Psoas muscle (tissue), 8 donors: ENCODE measurements at places on chromosomes 7 and 10.

DNA sequence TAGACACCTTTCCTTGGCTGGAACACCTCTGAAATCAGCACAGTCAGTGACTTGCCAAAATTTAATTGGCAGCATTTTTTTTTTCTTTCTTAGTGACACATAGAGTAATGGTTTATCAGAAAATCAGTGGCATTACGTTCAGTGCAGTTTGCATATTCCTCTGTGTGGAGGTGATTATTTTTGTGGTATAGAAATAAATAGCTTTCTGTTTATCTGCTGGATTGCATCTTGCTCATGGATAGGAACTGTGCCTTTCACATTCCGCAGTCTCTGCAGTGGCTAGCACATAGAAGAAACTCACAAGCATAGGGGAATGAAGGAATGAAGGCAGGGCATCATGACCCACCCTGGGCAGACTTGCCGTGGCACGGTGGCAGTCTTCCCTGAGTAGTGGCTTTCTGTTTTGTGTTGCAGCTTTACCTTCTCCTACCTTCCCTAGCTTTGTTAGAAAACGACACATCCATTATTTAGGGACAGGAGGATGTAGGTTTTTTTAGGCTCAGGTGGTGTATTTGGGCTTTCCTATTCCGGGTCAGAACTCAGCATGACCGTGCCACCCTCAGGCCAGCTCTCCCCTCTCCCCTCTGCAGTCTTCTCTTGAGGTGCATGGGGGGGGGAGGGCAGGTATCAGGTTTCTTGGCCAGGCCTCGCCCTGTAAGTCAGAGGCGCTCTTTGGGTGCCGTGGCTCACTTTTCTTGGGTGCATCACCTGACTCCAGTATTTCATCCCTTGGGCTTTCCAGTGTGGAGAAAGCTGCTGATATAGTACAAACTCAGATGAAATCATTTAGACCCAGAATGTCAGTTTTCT is 112.5 kb upstream of the GJD4 start:
- DNase-seq, result no peak
- no peaks in the 10 kb centered on the region for H3K27me3 ChIP-seq
- H3K4me1 ChIP-seq, result peaks cover 49% of the 10 kb centered on the region
- H3K36me3 ChIP-seq, result no peaks in the 10 kb centered on the region
- H3K27ac ChIP-seq, result peak overlapping the region; percentile 61

DNA sequence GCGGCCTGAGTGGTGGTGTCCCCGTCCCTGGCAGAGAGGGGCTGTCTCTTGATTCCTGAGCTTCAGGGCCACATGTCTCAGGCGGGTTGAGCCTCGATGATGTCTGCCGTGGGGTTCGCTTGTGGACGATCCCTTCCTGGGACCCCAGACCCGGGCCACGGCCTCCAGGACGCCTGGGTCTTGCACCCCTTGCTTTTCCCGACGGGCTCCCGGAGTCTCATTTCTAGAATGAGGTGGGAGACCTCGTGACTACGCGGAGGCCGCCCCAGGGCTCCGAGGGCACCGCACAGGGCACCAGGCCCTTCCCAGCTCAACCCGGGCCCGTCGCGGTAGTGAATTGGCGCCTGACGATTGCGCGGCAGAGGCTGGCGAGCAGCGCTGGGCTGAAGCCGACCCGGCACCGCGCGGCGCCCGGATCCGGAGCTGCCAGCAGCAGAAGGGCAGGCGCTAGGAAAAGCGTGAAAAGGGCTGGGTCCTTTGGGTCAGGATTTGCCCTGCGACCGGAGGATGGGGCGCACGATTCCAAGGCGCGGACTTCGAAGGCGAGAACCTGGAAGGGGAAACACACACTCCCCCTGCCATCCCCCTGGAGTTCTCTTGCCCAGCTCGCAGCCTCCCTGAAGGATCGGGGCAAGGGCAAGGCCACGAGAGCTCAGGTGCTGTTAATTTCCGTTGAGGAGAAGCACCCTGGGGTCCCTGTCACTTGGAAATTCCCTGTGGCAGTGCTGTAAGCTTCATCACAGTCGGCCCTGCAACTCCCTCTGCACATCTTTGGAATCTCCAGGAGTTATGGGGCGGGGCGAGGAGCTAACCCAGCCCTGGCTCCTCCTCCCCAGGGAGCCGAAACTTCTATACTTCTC is 15.5 kb downstream of the TLX1 start:
- peaks cover 7% of the 10 kb centered on the region for H3K27me3 ChIP-seq
- DNase-seq, result no peak

DNA sequence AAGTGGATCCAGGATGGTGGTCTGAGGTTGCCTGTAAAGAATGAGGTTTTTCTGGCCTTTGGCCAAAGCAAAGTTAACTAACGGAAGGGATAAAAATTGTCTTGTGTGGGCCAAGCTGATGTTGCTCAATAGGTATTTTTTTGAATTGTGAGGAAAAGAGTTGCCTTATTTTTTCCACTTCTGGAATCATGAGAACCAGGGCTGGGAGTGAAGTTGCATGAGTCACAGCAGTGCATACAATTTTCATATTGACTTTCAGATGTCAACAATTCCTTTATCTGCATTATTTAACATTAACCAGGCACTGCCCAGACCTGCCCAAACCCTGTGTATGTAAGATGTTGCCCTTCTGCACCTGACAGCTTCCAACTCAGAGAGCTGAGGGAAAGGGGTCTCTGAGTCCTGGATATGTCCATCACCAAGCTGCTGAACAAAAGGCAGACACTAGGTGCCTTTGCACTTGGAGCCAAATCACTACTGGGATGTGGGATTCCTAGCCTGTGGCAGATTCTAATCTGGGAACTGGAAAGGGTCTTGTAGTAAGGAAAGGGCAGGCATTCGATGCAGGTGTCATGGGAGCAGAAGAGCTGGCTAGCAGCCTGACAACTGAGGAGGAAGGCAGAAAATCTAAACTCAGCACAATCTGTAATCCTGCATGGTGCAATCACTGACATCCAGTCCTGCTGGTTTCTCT is 52.3 kb upstream of the SLC35B4 start:
- H3K27ac ChIP-seq, result no peak overlapping the region
- no peaks in the 10 kb centered on the region for H3K4me1 ChIP-seq
- no peaks in the 10 kb centered on the region for H3K27me3 ChIP-seq
- DNase-seq, result no peak
- no peak overlapping the region for H3K4me3 ChIP-seq
- no peaks in the 10 kb centered on the region for H3K36me3 ChIP-seq

DNA sequence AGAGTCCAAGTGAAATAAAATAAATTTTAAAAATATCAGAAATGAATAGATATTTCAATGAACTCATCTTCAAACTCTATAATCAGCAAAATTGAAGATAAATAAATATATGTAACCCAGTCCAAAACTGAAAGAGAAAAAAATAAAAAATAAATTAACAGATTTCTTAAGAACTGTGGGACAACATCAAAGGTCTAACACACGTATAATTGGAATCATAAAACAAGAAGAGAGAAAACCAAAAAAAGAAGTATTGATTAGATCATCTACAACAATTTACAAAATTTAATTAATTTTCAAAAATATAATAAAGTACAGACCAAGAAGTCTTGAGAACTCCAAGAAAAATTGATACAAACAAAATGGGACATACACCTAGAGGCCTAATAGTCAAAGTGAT is 625.8 kb upstream of the SORCS1 start:
- DNase-seq, result no peak
- no peaks in the 10 kb centered on the region for H3K36me3 ChIP-seq
- no peak overlapping the region for H3K4me3 ChIP-seq
- no peaks in the 10 kb centered on the region for H3K27me3 ChIP-seq

GRCh38 chr10:124614003-124614659 is 130.0 kb downstream of the FAM53B start:
- no peak overlapping the region for H3K4me3 ChIP-seq
- H3K27me3 ChIP-seq, result no peaks in the 10 kb centered on the region

- peak overlapping the region; percentile 89 for H3K4me3 ChIP-seq
- H3K36me3 ChIP-seq, result peaks cover 7% of the 10 kb centered on the region
- DNase-seq, result no peak
These were observed 1.5 kb downstream of the UMAD1 start for GRCh38 chr7:7642081-7642480.

DNA sequence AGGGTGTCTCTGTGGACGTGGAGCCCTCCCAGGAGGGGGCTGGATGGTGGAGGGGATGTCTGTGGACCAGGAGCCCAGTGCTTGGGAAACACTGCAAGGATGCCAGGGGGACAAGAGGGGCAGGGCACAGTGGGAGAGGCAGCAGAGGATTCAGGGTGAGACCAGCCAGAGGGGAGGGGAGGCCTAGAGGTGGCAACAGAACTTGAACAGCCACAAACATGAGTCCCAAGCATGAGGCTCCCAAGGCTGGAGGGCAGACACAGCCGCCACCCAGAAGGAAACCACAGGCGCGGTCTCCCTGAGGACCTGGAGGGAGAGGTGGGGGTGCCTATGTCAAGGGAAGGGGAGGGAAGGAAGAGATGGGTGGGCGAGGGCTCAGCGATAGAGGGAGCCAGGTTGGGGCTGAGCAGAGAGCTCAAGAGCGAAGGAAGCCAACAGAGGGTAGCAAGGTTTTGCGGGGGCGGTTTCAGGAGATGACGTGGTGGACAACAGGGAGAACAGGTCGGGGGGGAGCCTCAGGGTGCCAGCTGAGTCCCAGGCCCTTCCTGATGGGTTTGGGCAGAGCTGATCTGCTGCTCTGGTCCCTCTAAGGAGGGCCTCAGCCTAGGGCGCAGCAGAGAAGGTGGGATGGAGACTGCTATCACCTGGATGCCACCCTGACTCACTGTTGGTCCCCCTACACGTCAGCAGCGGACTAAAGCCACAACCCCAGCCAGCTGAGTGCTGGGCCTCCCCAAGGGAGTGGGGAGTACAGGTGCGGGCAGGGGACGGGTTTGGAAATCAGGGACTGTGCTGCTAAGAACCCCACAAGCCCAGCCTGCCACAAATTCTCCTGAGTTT is 6.7 kb upstream of the PILRA start:
- H3K4me3 ChIP-seq, result no peak overlapping the region
- no peak for DNase-seq
- no peaks in the 10 kb centered on the region for H3K4me1 ChIP-seq
- no peak overlapping the region for H3K27ac ChIP-seq
- peaks cover 57% of the 10 kb centered on the region for H3K36me3 ChIP-seq
- no peaks in the 10 kb centered on the region for H3K27me3 ChIP-seq

DNA sequence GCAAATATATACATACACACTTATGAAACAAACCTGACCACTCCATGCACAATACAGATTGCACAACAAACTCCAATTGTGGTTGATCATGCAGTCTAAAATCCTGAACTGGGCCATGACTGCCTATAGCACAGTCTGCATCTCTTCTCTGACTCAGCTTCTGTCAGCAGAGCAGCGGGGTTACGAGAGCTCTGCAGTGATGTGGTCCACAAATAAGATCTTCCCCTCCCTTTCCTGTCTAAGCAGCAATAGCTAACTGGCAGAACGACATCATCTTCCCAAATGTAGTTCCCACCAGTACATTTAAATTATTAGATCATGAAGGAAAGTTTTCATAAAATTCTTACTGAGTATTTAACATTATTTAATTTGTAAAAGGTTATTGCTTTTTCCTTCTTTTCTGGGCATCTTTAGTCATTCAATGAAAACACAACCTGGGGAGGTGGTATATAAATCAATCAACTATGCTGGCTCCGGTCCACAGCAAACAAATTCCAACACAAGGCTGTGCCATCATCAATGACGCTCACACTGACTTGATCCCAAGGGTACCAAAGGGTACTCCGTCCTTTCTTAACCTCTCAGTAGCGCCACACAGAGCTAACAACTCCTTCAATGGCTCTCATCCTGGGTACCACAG is 17.1 kb downstream of the ARHGAP21 start:
- H3K4me3 ChIP-seq, result no peak overlapping the region
- H3K27ac ChIP-seq, result no peak overlapping the region
- DNase-seq, result no peak
- H3K4me1 ChIP-seq, result peaks cover 38% of the 10 kb centered on the region
- no peaks in the 10 kb centered on the region for H3K27me3 ChIP-seq
- no peaks in the 10 kb centered on the region for H3K36me3 ChIP-seq

GRCh38 chr10:126459878-126460481 is 71.7 kb upstream of the ADAM12 start:
- no peak for DNase-seq
- no peak overlapping the region for H3K4me3 ChIP-seq
- no peaks in the 10 kb centered on the region for H3K4me1 ChIP-seq
- H3K36me3 ChIP-seq, result no peaks in the 10 kb centered on the region
- no peaks in the 10 kb centered on the region for H3K27me3 ChIP-seq
- H3K27ac ChIP-seq, result no peak overlapping the region

DNA sequence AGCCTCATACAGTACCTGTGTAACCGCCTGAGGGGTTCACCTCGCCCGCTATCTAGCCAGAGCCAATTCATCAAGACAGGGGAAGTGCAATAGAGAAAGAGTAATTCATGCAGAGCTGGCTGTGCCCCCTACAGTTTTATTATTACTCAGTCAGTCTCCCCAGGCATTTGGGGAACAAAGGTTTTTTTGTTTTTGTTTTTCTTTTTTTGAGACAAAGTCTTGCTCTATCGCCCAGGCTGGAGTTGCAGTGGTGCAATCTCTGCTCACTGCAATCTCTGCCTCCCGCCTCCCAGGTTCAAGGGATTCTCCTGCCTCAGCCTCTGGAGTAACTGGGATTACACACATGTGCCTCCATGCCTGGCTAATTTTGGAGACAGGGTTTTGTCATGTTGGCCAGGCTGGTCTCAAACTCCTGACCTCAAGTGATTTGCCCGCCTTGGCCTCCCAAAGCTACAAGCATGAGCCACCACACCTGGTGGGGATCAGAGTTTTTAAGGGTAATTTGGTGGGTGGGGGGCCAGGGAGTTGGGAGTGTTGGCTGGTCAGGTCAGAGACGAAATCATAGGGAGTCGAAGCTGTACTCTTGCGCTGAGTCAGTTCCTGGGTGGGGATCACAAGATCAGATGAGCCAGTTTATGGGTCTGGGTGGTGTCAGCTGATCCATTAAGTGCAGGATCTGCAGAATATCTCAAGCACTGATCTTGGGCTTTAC is 116.5 kb downstream of the MARCHF5 start:
- no peak overlapping the region for H3K27ac ChIP-seq
- no peaks in the 10 kb centered on the region for H3K27me3 ChIP-seq
- H3K4me1 ChIP-seq, result no peaks in the 10 kb centered on the region
- no peak overlapping the region for H3K4me3 ChIP-seq

DNA sequence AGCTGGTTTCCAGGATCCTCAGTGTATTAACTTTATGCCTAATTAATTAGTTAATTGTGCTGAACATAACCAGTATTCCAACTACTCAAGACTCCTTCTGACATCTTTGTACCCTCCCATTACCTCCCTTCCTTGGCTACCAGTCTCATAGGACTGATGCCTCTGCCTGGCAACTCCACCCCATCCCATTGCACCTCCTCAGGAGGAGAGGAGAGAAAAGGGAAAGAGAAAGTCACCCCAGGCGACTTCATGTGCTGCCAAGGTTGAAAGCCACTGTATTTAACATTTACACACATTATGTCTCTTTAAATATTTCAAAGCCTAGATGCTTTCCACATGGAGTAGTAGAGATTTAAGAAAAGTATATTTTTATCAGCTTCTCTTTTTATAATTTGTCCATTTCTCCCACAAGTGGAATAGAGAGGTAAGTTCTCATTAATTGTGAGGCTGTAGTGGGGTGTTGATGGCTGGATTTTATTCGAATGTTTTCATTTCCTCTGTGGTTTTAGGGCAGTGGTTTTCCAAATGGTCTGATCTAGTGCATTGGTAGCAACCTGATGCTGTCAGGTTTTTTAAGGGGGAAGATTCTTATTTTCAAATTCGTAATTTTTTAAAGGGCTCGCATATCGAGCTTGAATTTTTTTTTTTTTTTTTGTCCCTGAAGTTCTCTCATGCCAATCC is 148.0 kb downstream of the BICC1 start:
- H3K4me3 ChIP-seq, result no peak overlapping the region
- no peaks in the 10 kb centered on the region for H3K4me1 ChIP-seq
- no peak overlapping the region for H3K27ac ChIP-seq
- H3K27me3 ChIP-seq, result no peaks in the 10 kb centered on the region
- no peaks in the 10 kb centered on the region for H3K36me3 ChIP-seq
